ENCODE measurements at places on chromosomes 2 and 18.

DNA sequence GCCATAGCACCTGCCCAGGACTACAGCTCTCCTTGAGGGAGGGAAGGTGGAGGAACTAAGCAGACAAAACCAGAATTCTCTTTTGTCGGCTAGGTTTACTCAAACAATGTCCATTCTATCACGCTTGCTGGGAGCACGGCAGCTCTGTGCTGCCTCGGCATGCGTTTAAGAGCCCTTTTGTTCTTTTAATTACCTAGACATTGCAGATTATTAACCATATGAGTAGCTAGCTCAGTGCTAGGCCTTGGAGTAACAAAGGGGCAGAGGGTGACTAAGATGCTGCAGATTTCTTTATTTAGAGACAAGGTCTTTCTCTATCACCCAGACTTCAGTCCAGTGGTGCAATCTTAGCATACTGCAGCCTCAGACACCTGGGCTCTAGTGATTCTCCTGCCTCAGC, 11.1 kb downstream of the MSGN1 start:
- no peak for DNase-seq

DNA sequence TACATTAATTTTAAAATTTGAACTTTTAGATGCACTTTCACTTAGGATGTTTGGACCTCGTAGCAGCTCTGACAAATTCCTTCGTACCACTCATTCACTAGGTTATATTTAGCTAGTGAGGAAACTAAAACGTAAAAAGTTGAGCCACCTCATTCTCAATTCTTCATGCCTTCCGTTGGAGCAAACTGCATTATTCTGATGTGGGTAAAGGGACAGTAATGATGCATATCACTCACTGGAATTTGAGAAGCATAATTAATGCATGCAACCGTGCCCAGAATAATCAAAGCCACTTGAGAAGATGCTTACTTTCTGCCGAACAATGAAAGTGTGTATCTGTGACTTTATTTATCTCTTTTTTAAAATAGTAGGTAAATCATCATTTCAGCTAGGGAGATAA, 2.2 kb downstream of the CNOT9 start:
- DNase-seq, result no peak

- DNase-seq, result no peak
These were observed 246.1 kb downstream of the EXOC6B start for GRCh38 chr2:72579591-72580180.

- DNase-seq, result no peak
These were observed 199.3 kb downstream of the ZNF407 start for GRCh38 chr18:74796841-74797576.

- DNase-seq, result no peak
These were observed 2.5 kb downstream of the NFU1 start for GRCh38 chr2:69434753-69435152.

DNA sequence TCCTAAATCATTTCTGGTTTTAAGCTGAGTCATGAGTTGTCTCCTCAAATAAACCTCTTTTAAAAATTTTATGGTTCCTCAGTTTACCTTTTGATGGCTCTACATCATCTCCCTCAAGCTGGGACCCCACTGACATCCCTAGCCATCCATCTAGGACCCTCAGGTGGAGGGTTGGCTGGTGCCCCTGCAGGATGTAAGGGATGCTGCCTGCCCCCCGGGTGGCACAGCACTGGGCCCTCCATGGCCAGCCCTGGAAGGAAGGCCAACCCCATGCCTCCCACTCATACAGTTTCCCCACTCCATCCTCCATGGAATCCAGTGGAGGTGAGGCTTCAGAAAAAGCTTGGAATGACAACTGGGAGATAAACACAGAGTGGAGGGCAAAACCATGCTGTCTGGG, 17.2 kb upstream of the GPC1 start:
- no peak for DNase-seq

DNA sequence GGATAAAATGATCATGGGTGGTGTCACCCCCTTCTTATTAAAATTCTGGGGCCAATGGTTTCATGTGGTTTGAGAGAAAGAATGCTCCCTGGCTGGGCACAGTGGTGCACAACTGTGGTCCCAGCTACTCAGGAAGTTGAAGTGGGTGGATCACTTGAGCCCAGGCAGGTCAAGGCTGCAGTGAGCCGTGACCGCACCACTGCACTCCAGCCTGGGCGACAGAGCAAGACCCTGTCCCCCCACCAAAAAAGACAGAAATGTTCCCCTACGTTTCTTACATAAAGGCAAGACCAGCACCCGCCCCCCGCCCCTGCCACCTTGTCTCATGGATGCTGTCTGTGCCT, 53.0 kb upstream of the ID2 start:
- DNase-seq, result no peak

DNA sequence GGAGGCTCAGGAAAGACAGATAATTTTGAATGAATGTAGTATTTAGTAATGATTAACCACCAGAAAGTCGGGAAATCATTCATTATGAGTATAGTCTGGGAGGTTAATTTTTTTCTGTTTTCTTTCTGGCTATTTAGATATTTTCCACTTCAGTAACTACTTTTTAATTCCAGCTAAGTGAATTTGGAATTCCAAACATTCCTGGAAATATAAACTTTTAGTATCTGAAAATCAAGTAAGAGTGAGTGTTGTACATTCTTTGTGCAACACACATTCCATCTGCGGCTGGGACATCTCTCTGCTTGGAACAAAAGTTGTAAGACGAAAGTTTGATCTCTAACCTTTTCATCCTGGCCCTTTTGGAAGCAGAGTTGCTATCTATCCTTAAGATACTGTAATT, 275.7 kb upstream of the SPRED2 start:
- no peak for DNase-seq

DNA sequence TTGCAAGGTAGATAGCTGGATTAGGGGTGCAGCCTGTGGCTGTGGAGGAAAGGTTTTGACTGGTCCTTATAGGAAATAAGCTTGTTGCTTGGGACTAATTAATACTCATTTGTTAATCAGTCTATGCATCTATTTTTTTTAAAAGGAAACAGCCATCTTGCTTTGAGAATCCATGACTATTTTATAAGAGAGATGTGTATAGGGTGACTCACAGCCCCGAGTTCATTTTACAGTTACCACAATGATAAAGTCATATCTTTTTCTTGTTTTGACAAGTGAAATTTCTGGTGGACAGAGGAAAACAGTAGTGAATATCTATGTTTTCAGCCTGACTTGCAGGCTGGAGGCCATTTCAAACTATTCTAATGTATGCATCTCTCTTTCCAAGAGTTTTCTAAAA, 193.5 kb upstream of the CCDC68 start:
- DNase-seq, result no peak

DNA sequence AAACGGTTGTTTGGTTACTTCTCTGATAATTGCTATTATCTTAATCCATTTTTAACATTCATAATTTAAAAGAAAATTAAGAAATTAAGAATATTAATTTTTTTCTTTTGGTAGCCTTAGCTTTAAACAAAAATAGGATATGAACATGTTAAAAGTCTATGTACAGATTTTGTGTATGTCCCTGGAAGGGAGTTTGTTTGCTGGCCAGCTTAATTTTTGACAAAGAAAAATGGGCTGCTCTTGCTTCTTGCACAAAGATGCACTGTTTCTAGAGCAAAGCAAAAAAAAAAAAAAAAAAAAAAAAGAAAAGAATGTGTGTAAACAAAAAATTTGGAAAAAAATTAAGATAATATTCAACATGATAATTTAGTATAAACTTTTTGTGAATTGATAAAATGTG, 1.3 kb downstream of the RFTN2 start:
- DNase-seq, result no peak

- DNase-seq, result no peak
These were observed 23.0 kb downstream of the PTPN18 start for GRCh38 chr2:130378898-130379214.

DNA sequence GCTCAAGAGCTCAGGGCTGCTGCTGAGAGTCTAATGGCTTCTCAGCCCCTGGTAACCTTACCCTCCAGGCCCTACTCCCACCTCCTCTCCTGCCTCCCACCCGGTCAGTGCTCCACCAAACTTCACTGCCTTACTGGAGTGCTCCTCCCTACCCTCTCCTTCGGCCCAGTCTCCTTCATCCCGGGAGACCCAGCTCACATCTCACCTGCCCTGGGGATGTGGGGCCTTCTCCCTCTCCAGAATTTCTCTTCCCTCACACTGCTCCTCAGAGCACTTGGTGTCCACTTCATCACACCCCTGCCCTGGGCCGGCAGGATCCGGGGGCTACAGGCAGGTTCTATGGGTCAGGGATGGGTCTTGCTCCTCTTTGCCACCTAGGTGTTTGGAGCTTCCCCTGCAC, 21.6 kb downstream of the PTPN18 start:
- DNase-seq, result no peak

- DNase-seq, result no peak
These were observed 81.6 kb downstream of the MAP2 start for GRCh38 chr2:209505410-209505809.

- DNase-seq, result no peak
These were observed 1499.0 kb upstream of the TMEFF2 start for GRCh38 chr2:193693758-193694157.

- no peak for DNase-seq
These were observed 75.8 kb downstream of the SDC1 start for GRCh38 chr2:20148923-20149702.

- DNase-seq, result no peak
These were observed 244.6 kb upstream of the UBE2E3 start for GRCh38 chr2:180735799-180736198.

- DNase-seq, result no peak
These were observed 98.4 kb downstream of the PIEZO2 start for GRCh38 chr18:11050966-11051365.

DNA sequence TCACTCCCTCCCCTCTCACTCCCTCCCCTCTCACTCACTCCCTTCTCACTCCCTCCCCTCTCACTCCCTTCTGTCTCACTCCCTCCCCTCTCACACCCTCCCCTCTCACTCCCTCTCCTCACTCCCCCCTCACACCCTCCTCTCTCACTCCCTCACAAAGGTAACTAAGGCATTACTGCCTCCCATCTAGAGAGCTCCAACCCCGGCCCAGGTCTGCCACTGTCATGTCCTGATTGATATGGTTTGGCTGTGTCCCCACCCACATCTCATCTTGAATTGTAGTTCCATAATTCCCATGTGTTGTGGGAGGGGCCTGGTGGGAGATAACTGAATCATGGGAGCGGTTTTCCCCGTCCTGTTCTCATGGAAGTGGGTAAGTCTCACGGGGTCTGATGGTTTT, 359.9 kb upstream of the MYT1L start:
- DNase-seq, result no peak

- DNase-seq, result no peak
These were observed 640 bp upstream of the SPR start for GRCh38 chr2:72886505-72887031.

- no peak for DNase-seq
These were observed 59.9 kb upstream of the SLC1A4 start for GRCh38 chr2:64929333-64929732.

GRCh38 chr18:45691816-45692179, 32.2 kb upstream of the SLC14A1 start:
- DNase-seq, result no peak

- DNase-seq, result no peak
These were observed 305.3 kb downstream of the NDUFA10 start for GRCh38 chr2:239719791-239720360.

DNA sequence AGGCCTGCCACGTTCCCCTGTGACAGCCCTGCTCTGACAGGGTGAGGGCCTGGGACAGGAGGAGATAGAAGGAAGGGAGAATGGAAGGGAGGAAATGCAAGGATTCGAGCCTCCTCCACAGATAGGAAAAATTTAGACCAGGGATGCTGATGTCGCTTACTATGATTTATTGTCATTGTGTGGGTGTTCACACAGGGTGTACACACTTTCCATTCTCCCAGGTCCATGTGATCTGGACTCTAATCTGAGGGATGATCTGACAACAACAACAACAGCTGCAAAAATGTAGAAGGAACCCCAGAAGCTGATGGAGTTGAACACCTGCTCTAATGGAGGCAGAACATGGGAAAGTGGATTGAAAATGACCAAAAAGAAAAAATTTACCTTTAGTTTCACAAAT, 231.7 kb upstream of the TNP1 start:
- no peak for DNase-seq

DNA sequence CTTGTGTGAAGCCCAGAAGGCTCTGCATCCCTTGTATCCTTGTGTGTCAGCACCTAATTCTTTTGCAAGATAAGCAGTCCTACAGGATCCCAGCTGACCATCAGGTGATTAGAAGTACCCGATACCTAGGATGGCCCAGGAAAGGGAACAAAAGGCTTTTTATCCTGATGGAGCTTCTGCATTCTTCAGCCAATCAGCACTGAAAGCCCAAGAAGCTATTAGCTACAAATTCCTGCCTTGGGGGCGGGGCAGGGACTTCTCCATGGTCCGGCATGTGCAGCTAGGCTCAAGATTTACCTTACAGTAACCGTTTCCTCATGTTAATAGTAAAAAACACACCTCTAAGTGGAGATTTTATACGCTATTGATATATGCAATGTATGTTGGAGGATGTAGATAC, 264.6 kb upstream of the THUMPD2 start:
- DNase-seq, result no peak

GRCh38 chr2:8546612-8547283, 135.1 kb upstream of the ID2 start:
- DNase-seq, result no peak

GRCh38 chr2:30758191-30758651, 49.0 kb downstream of the CAPN13 start:
- DNase-seq, result no peak

GRCh38 chr2:23606968-23607367, 222.0 kb downstream of the KLHL29 start:
- no peak for DNase-seq

- no peak for DNase-seq
These were observed 86.8 kb upstream of the PXDN start for GRCh38 chr2:1830936-1831619.

GRCh38 chr2:188293601-188294351, 2.1 kb downstream of the GULP1 start:
- no peak for DNase-seq

DNA sequence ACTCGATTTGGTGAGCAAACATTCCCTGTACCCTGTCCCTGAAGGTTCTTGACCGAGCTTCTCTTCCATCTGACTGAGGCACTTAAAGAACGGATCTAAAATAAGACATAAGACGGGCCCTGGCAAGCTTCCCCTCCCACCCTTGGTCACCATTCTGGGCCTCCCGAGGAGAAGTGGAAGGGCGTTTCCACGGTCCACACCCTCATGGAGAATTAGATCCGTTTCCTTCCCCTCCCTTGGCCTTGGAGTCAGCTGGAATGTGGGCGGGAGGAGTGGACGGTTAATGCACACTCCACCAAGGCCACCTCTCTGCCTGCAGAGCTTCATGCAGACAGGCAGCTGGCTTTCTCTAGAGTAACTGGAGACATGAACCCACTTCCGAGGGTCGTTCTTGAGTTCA, 257.3 kb upstream of the APCDD1 start:
- DNase-seq, result no peak

DNA sequence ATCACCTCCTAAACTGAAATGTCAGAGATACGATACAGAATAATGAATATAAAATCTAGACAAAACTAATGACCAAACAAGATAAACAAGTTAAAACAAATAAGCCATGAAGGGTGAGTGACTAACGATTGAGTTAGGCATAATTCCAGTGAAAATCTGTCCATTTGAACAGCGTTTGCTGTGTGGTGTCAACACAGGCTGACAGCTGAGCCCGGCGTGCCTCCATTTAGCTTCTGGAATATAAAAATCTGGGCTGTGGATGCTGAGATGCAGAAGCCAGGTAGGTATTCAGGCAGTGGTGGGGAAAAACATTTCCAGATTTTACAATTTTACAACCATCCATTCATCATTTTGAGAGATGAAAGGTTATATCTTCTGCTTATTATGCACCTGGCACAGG, 2041.4 kb upstream of the CELF4 start:
- DNase-seq, result no peak

Data from effector memory CD4-positive, alpha-beta T cell (primary cell).